ENCODE measurements at places on chromosomes 1 and 21. TPM values are rescaled to one million over a fixed set of nuclear protein-coding genes. Genes with fewer than 3 reads are reported as not detected.
A peak's percentile ranks its signal among the peaks of the same experiment; 100 is the strongest.

The HCN3 gene
- 3.6 TPM for total RNA-seq

DNA sequence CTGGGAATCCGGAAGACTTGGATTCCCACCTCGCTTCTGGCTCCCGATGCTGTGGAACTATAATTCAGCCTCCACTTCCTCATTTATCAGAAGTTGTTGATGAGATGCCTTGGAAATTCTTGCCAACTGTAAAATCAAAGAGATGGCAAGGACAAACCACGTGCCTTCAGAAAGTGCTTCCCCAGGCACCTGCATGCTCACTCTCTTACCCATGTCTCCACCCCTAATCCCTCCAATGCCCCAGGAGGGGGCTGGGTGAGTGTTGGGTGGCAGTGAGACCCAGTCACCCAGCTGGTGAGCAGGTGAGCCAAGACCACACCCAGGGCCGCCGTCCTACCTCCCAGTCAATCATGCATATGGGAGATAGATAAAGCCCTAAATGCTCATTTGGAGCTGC is 160.8 kb downstream of the PSMG1 start:
- no peak for ATAC-seq

The SPATA21 gene
- total RNA-seq = 0.16 TPM

The SPATA17 gene
- total RNA-seq = 8.4 TPM

DNA sequence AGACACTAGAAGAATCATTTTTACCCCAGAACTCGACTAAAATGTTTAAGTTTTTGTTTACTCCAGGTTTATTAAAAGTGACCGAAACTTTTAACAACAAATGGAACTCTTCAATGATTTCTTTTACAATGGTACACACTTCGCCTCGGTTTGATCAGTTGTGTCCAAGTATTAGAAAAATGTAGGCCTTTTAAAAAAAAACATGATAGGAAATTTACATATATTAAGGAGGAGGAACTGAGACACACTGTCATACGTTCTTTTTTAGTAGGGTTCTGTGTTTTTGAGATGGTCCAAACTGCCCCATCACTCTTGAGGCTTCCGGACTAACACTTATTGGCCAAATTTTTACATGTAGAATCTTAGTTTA is 1.3 kb downstream of the PRDM2 start:
- no peak for ATAC-seq

DNA sequence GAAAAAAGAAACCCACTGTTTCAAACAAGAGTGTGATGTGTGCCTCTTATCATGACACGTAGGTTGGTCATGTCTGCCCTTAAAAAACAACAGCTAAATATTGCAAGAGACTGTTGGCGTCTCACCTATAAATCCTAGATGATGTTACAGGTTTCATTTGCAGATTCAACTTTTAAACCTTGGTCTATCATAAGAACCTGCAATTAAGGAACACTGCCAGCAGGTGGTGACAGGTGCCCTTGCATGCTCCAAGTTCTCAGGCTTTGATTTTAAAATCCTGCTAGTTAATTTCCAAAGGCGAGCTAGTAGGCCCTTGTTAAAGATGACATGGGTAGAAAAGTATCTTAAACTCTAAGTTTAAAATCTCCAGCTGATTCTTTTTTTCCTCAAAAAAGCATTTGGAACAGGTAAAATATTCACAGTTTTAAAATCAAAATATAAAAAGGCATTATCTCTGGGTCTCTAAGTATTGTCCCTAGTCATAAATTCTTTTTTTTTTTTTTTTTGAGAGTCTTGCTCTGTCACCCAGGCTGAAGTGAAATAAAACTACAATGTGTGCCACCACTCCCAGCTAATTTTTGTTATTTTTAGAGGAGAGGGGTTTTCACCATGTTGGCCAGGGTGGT is 39.1 kb downstream of the CLSTN1 start:
- ATAC-seq = no peak

GRCh38 chr1:195970209-195970608 is 638.0 kb downstream of the KCNT2 start:
- ATAC-seq = no peak

- ATAC-seq = peak; percentile 52
Measured at GRCh38 chr1:2160451-2161300, 33.9 kb downstream of the FAAP20 start.

The KCNA3 gene
- 0.10 TPM for total RNA-seq

The MATN1 gene
- total RNA-seq = 0.56 TPM

DNA sequence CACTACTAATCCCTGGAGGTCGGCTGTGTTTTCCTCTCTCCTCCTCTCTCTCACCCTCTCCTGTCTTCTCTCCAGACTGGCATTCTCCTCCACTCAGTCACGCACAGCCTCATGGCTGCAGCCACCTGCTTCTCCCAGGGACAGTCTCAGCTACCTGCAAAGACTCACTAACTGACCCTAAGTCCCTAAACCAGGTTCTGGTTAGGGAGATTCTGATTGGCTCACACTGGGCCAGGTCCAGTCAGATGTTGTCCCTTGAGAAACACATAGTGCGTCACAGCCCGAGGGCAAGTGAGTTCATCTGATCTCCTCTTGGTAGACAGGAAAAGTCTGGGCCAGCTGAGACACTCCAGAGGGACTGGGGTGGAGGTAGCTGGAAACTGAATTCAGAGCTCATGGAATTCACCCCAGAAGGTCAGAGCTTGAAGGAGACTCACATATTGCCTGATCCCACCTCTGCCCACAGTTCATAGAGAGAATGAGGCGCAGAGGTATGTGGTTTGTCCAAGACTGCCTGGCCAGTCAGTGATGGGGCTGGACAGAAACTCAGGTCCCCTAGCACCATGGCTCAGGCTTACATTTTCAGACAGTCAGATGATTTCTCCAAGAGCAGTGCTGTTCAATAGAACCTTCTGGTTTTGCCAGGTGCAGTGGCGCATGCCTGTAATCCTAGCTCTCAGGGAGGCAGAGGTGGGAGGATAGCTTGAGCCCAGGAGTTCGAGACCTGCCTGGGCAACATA is 40.4 kb upstream of the RPL11 start:
- ATAC-seq = no peak

The ADGRL4 gene
- 1.2 TPM for total RNA-seq

GRCh38 chr1:10779841-10780240 is 16.6 kb downstream of the CASZ1 start:
- no peak for ATAC-seq

DNA sequence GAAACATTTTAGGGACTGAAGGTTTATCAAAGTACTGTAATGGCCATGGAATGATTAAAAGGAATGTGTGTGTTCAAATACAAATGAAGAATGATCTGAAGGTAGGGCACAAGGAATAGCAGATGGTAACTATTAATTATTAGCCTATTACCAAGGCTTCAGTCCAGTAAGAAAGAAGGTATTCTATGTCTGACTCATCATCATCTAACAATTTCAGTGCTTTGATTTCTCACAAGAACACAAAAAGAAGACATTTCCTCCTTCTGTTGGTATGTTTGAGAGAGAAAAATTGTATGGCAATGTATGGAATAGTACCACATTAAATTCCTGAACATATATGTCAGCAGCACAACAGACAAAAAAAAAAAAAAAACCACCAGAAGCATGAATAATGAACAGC is 57.5 kb downstream of the TYW3 start:
- no peak for ATAC-seq

DNA sequence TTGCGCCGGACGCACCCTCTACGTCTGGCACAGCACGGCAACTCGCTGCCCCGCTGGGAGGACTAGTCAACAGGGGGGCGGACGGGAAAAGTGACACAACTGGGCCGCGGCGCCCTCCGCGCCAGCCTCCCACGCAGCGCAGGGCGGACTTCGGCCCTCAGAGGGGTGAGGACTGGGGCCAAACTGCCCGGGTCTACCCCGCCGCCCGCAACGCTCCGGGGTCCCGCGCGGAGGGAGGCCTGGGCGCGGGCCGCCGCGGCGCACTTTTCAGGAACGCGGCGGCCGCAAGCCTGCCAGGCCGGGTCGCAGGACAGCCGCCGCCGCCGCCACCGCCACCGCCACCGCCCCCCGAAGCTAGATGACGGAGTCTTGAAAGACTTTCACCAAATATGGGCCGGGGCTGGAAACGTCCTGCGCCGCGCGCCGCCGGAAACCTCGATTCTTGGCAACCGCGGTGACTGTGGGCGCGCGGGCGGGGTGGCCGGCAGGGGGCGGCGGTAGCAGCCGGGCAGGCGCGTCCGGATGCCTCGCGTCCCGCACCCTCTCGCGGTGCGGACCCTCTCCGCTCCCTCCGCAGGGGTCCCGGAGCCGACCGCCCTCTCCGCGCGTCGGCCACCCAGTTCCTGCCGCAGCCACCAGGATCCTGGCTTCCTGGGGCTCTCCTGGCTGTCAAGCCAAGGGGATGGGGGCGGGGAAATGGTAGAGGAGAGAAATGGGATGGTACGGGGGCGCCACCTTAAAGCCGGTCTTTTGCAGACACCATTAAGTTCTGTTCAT is 3.7 kb upstream of the CCN1 start:
- peak; percentile 61 for ATAC-seq
